ENCODE measurements at places on chromosomes 4 and X.
A peak's percentile ranks its signal among the peaks of the same experiment; 100 is the strongest.

- no peak for DNase-seq
Measured at GRCh38 chr4:89243733-89244252, 63.8 kb downstream of the GPRIN3 start.

GRCh38 chr4:113469023-113469390 lies 292.5 kb downstream of the CAMK2D start:
- DNase-seq, result peak; percentile 70

- DNase-seq, result no peak
Measured at GRCh38 chr4:42632653-42633382, 24.1 kb downstream of the ATP8A1 start.

DNA sequence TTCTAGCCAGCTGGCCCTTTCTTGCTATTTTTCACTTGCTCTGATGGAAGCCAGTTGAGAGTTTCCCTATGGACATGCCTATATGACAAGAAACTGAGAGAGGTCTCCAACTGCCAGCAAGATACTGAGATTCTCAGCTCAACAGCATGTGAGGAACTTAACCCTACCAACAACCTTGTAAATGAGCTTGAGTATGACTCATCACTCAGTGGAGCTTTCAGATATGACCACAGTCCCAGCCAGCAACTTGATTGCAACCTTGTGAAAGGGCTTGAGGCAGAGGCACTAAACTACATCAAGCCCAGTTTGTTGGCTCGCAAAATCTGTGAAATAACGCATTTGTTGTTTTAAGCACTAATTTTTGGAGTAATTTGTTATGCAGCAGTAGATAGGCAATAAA lies 175.8 kb downstream of the COMMD8 start:
- no peak for DNase-seq

GRCh38 chrX:132532913-132533312 lies 44.1 kb upstream of the MBNL3 start:
- DNase-seq, result no peak

GRCh38 chrX:110671068-110671803 lies 124.4 kb downstream of the CHRDL1 start:
- DNase-seq, result no peak

- no peak for DNase-seq
Measured at GRCh38 chr4:1207603-1208265, 35.4 kb upstream of the SPON2 start.

- no peak for DNase-seq
Measured at GRCh38 chrX:130841776-130842175, 61.2 kb downstream of the ENOX2 start.

Data from dermis microvascular lymphatic vessel endothelial cell (primary cell).